ENCODE measurements at places on chromosomes 6 and 20. TPM values are rescaled to one million over a fixed set of nuclear protein-coding genes. Genes with fewer than 3 reads are reported as not detected.

The RAMACL gene
- total RNA-seq = 0.22 TPM

The SIRPB1 gene
- total RNA-seq = 4.5 TPM

GRCh38 chr6:44642870-44643522, 255.5 kb downstream of the CDC5L start:
- no peak overlapping the region for H3K4me3 ChIP-seq
- H3K4me1 ChIP-seq = peaks cover 23% of the 10 kb centered on the region
- H3K27ac ChIP-seq = peak overlapping the region; percentile 86
- peak; percentile 51 for DNase-seq

DNA sequence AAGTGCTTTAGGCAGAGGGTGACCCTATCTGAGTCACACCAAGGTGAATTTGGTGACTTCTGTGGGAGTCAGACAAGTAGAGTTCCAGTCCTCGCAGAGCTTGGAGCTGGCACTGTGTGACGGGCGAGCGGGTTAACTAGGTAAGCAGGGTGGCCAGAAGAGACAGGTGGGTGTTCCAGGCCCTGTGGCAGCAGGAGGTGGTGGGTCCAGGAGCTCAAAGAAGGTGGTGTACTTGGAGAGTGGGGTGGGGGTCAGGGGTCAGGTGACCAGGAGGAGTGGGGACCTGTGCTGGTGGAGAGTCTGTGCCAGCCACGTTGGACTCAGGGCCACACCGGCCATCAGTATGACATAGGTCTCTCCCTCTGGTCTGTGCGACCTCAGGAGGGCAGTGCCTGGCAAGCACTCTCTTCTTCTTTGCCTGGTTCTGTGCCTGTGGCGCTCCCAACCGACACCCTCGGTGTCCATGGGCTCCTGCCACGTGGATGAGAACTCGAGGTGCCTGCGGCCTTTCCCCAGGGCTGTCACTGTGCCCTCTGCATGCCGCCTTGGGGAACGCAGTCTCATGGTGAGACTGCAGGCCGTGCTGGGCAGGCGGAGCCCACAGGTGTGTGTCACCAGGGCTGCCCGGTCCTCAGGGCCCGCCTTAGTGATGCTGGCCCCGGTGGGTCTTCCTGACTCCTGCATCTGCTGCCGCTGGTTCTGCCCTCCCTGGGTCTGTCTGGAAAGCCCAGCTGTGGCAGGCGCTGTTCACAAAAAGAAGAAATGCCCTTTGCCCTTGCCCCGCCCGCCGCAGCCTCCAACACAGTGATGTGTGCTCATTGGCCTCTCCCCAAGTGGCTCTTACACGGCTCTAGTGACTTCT, 1.6 kb downstream of the MRGBP start:
- peaks cover 11% of the 10 kb centered on the region for H3K36me3 ChIP-seq
- peak overlapping the region; percentile 91 for H3K4me3 ChIP-seq
- H3K4me1 ChIP-seq = peaks cover 26% of the 10 kb centered on the region
- peak overlapping the region; percentile 87 for H3K27ac ChIP-seq

The AIG1 gene
- total RNA-seq = 20.1 TPM

GRCh38 chr6:143205991-143206390, 145.3 kb downstream of the AIG1 start:
- peaks cover 2% of the 10 kb centered on the region for H3K4me1 ChIP-seq
- H3K4me3 ChIP-seq = no peak overlapping the region
- no peak for DNase-seq
- H3K36me3 ChIP-seq = peaks cover 25% of the 10 kb centered on the region

The OR10C1 gene
- total RNA-seq = not detected

- H3K4me3 ChIP-seq = no peak overlapping the region
- DNase-seq = no peak
- H3K36me3 ChIP-seq = no peaks in the 10 kb centered on the region
These were observed 102.6 kb upstream of the HDGFL1 start for GRCh38 chr6:22466665-22467245.

The LHFPL5 gene
- total RNA-seq = not detected

GRCh38 chr20:63021356-63022321, 14.9 kb upstream of the BHLHE23 start:
- peaks cover under 1% of the 10 kb centered on the region for H3K36me3 ChIP-seq
- no peak for DNase-seq
- peaks cover 3% of the 10 kb centered on the region for H3K27me3 ChIP-seq
- H3K4me3 ChIP-seq = no peak overlapping the region
- no peak overlapping the region for H3K27ac ChIP-seq
- H3K4me1 ChIP-seq = peaks cover 3% of the 10 kb centered on the region

The POU5F1 gene
- not detected for total RNA-seq

The DOK5 gene
- 3.9 TPM for total RNA-seq
